ENCODE measurements at places on chromosomes 3 and 15.

- no peak for DNase-seq
These were observed 63.9 kb upstream of the TSEN2 start for GRCh38 chr3:12420393-12420792.

GRCh38 chr15:70079888-70080287 lies 17.8 kb downstream of the TLE3 start:
- no peak for DNase-seq

DNA sequence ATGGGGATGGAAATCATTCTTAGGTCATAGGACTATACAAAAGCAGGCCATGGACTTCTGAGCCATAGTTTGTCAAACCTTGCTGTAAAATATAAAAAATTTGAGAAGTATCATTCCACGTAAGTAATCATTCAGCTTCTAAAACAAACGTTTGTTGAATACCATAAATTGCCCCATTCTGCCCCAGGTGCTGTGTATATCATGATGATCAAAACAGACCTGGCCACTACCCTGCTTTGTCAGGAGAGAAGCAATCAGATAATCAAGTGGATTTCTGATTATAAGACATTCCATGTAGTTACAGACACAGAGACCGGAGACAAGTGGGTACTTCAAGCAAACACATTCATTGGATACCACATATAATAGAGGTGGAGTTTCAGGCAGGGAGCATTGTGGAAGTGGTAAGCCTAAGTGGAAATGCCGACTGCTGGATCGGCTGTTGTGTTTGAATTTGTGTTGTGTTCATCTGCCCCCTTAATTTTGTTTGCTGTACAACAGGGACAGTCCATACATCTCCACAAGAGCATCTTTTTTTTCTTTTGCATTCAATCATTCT lies 61.7 kb downstream of the TGFBR2 start:
- no peak for DNase-seq

DNA sequence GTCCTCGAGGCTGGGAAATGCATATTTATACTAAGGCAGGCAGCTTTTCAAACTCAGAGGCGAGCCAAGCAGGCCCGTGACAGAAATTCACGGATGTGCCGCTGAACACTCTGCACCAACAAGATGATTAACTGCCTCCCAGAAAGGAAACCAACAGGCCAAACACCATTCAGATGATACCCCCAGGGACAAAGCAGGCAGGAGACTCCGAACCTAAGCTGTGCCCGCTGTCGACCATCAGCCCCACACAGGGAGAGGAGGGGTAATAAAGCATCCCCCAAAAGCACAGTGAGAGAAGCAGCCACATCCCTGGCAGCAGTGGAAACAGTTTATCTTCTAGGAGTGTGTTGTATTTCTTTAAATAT lies 31.8 kb downstream of the ADAMTS17 start:
- no peak for DNase-seq

GRCh38 chr3:98962951-98963350 lies 61.5 kb upstream of the DCBLD2 start:
- DNase-seq, result no peak

- DNase-seq, result no peak
These were observed 32.9 kb upstream of the APOD start for GRCh38 chr3:195616681-195617080.

DNA sequence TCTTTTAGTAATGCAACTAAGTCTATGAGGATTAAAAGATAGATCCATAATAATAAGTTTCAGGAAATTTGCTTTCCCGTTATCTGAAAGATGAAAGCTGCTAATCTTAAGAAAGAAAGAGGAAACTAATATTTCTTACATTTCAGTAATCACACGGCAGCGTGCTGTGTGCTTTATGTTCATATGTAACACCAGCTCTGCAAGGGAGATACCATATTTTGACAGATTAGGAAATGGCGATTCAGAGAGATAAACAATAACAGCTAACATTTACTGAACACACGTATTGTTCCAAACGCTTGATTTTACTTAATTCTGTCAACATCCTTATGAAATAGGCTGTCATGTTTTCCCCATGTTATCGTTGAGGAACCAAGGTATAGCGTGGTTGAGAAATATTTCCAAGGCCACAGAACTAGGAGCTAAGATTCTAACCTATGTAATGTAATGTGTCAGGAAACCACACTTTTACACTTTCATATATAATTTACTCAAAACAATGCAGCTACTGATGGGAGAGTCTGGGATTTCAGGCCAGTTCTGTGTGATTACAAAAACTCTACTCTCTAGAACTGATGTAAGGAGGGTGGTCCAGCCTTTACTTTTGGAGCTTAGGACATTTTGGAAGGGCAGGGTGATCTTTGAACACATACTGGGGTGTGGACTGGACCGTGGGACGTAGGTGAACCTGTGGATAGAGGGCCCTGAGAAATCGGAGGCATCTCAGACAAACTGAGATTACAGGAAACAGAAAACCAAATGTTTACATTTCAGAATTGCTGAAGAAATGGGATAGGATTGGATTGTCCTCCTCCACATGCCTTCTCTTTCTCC lies 100.6 kb downstream of the IL1RAP start:
- DNase-seq, result no peak

- DNase-seq, result no peak
These were observed 4.6 kb downstream of the ERICH6 start for GRCh38 chr3:150699068-150699639.

GRCh38 chr15:31262143-31262530 lies 64.5 kb upstream of the KLF13 start:
- DNase-seq, result no peak

DNA sequence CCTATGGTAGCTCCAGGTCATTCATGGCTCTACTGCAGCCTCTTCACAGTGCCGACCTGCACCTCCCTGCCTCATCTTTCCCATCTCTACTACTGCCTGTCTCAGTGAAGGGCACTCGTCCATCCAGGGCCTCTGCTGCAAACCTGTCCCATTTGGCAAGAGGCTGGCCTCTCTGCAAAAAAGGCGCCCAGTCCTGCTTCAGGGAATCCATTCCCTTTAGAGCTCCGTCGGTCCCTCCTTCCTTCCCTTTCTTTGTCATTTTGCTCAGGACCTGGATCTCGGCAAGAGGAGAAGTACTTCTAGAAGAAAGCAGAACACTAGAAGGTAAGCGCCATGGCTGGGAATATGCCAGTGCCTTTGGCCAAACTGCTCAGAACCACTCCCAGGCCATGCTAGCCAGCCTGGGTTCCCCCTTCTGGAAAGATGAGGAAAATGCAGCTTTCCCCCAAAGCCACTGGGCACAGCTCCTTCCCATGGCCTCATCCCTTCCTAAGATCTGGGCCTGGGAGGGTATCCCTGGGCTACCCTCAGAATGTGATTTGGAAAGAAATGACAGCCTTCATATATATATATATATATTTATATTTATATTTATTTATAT lies 6.4 kb upstream of the ISL2 start:
- no peak for DNase-seq

DNA sequence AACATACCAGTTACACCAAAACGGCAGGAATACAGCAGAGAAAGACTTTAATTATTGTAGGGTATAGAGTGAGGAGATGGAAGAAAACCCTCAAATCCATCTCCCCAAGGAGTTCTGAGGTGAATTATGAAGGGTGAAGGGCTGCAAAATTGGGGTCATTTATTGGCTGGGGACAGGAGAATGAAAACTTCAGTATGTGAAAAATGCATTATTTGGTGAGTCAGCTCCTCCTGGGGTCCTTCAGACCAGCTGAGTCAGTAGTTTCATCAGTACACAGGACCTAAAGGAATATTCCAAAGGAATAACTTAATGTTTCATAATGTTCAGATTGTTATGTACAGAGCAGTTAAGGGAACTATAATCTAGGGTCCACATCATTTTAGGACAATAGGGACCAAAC lies 566.0 kb downstream of the GBE1 start:
- DNase-seq, result no peak

DNA sequence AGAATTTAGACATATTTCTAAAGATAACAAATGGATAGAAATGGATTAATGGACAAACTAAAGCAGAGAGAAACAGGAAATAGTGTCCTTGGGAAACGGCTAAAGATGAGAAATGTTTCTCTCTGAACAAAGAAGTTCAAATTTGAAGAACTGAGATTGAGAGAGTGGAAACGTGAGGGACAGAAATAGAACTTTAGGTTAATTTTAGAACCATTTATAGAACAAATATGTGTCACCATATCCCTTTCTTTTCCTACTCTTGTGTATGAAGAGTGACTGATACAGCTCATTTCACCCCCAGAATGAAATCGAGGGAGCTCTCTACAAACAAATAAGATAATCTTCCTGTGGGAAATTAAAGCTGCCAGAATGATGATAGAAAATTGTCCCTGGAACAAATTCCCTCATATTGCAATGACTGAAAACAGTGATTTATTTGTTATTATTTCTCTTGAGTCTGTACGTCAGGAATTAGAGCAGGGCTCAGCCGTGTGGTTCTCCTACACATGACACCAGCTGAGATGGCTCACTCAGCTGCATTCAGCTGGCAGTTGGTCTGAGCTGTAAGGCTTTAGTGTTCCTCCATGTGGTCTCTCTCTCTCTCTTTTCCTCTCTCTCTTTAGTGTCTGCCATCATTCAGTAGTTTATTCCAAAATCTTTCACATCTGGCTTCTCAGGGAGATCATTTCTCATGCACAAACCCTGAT lies 46.6 kb upstream of the ARPP21 start:
- DNase-seq, result no peak

- no peak for DNase-seq
These were observed 370.3 kb upstream of the DPPA4 start for GRCh38 chr3:109707617-109708016.

DNA sequence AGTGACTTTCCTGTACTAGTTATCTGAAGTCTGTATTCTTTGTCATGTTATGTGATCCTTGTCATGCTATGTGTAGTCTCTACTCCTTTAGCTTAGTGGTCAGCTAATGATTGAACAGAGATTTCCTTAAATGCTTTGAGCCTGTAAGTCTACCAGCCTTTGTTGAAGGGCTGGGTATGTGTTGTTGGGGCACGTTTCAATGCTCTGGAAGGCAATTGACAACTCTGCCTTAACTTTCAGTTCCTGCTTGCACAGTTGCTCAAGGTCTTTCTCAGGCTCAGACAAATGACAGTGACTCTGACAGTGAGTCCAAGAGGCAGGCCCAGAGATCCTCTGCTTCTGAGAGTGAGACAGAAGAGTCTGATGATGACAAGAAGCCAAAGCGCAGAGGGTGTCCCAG lies 89.3 kb downstream of the CHD2 start:
- no peak for DNase-seq

- DNase-seq, result no peak
These were observed 830.3 kb downstream of the ROBO1 start for GRCh38 chr3:78937475-78937874.

DNA sequence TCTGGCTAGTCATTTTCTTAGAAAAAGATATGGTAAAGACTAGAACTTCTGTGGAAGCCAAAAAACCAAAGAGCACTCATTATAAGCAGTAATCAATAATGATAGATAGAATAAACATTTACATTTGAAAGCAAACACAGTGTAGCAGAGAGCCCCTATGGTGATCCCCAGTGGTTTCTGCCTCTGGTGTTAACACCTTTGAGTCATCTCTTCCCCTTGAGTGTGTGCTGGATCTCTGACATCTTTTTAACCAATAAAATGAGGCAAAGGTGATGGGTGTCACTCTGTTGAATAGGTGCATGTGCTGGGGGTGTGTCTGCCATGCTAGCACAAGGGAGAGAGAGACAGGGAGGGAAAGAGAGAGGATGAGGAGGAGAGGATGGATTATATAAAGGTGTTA lies 121.6 kb downstream of the TFG start:
- no peak for DNase-seq

- DNase-seq, result no peak
These were observed 23.0 kb upstream of the UBE2Q2 start for GRCh38 chr15:75820206-75820605.

- DNase-seq, result no peak
These were observed 37.7 kb downstream of the LDHAL6B start for GRCh38 chr15:59244337-59244736.

- DNase-seq, result no peak
These were observed 5.5 kb upstream of the EHD4 start for GRCh38 chr15:41977757-41978383.

DNA sequence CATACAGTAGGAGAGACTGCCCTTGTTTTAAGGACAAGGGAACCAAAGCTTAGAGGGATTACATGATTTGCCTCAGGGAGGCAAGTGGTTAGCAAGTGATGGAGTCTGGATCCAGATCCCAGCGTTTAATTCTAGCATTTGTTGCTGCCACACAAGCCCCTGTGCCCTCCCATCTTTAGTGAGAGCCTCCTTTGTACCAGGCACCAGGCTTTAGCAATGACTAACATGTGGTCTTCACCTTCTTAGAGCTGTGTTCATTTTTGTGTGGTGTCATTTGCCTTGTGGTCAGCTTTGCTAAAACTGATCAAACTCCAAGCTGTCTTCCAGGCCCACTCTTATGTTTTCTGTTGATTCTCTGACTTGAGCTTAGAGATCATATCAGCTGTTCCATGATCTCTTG lies 290.5 kb downstream of the RPLP1 start:
- no peak for DNase-seq

GRCh38 chr3:4494895-4495264 lies 1.7 kb downstream of the ITPR1 start:
- DNase-seq, result no peak

- DNase-seq, result no peak
These were observed 114.6 kb downstream of the LRIG1 start for GRCh38 chr3:66386011-66386924.

DNA sequence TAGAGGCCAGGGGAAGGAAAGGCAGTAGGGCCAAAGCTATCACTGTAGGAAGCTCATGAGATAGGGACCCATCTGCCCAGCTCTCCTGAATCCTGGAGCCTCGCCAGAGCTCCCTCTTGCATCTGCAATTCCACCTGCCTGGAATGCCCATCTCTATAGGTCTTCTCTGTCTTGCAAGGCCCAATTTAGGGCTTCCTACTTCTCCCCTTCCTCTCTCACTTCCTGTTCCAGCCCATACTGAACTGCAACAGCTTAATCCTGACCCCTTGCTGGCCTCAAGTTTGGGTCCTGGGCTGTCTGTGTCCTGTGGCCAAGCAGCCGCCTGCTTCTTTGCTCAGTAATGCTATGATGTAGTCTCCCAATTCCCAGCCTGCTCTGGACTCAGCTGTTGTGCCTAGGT lies 3.6 kb upstream of the PTPN23 start:
- DNase-seq, result no peak
